SJSA1 (cell line): ENCODE measurements at places on chromosomes 1 and 21.
A peak's percentile ranks its signal among the peaks of the same experiment; 100 is the strongest.

DNA sequence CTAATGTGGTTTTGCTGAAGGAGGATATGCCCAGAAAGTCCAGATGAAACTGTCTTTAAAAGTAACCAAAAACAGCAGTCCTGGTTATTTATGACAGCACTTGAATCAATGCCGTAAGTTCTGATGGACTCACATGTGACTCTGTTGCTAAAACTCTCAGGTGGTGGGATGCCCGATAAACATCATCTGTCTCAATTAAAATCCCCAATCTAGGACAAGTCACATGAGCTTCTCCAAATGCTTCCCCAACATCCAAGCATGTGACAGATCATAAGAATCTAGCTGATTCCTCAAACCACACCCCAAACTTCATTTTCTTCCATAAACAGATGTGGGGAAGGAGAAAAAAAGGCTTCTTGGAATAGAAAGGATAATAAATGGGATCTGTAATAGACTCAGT lies 786 bp upstream of the CTSK start:
- no peak for DNase-seq

GRCh38 chr1:21152423-21153100 lies 24.1 kb downstream of the EIF4G3 start:
- DNase-seq: no peak

GRCh38 chr1:62280960-62281465 lies 38.2 kb downstream of the KANK4 start:
- no peak for DNase-seq

DNA sequence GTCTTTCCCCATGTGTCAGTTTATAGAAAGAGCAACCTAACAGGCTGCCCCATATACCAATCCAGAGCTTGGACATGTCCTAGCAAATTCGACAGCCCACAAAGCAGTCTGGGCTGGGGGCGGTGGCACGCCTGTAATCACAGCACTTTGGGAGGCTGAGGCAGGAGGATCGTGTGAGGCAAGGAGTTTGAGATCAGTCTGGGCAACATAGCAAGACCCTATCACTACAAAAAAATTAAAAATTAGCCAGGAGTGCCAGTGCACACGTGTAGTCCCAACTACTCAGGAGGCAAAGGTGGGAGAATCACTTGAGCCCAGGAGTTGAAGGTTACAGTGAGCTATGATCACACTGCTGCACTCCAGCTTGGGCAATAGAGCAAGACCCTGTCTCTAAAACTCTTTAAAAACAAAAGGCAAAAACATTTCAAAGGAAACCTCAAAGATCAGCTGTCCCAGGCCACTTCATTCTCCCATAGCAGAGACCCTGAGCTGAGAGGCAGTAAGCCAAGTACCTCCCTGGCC lies 54.4 kb downstream of the SETD4 start:
- DNase-seq: no peak

- no peak for DNase-seq
Observed at GRCh38 chr1:230143534-230143933, 76.5 kb downstream of the GALNT2 start.

DNA sequence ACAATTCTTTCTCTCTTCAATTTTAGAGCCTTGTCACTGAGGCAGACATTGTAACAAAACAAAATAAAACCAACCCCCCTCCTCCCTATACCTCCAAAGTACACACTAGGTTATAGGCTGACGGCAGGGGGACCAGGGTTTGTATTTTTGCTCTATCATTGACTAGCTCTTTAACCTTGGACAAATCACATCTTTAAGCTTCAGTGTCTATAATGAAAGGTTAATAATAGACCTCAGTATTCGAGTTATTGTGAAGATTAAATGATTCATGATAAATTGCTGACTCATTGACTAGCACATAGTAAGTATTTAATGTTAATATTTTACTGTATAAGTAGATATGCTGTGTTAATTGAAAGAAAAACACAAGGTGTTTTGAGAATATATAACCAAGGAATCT lies 1267.6 kb upstream of the ADGRL2 start:
- no peak for DNase-seq

GRCh38 chr1:196678510-196678884 lies 26.7 kb downstream of the CFH start:
- DNase-seq: peak; percentile 41

GRCh38 chr1:61157468-61157987 lies 75.2 kb downstream of the NFIA start:
- no peak for DNase-seq

- no peak for DNase-seq
Observed at GRCh38 chr1:89405275-89405929, 41.5 kb downstream of the GBP6 start.

DNA sequence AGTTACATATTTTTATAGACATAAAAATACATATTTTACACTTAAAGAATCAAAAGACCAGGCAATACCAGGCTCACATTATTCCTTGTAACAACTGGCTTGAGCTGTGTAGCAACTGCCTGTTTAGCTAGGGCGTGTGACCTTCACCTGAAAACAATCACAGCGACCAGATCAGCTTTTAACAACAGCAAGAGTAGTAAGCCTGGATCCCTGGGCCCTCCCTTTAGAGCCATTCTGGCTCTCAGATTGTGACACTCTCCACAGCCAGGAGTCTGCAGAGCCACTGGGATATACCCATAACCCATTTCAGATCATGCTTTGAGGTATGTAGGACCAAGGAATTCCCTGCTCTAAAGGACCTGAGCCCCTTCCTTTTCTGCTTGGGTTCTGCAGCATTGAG lies 29.4 kb upstream of the GNG4 start:
- no peak for DNase-seq

DNA sequence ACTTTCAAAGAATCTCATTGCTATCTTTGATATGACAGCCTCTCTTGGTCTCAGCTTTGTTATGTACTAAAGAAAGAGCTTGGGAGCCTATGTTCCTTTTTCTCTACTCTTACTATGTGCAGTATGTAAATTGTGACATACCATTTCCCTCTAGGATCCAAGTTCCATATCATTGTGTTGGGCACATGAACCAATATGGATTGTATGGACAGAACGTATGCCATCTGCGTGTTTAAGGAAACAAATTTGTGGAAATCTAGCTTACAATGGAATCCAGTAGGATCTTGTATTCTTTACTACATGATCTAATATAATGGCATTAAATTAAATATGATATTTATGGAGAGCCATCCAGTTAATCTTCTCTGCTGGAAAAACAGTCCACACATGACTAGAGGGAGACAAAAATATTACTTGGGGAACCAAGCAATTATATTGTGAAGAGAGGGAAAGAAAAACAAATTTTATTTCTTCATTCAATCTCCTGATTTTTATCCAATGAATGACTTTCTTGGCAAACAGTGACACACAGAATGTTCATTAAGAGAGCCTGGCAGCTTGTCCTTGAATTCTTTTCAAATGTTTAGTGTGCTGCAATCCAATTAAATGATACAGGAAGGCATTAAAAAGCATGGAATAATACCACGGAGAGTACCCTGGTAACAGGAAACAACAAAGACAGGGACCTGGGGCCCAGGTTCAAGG lies 106.5 kb upstream of the DAB1 start:
- DNase-seq: no peak

GRCh38 chr1:234322979-234323378 lies 50.3 kb upstream of the COA6 start:
- DNase-seq: no peak

DNA sequence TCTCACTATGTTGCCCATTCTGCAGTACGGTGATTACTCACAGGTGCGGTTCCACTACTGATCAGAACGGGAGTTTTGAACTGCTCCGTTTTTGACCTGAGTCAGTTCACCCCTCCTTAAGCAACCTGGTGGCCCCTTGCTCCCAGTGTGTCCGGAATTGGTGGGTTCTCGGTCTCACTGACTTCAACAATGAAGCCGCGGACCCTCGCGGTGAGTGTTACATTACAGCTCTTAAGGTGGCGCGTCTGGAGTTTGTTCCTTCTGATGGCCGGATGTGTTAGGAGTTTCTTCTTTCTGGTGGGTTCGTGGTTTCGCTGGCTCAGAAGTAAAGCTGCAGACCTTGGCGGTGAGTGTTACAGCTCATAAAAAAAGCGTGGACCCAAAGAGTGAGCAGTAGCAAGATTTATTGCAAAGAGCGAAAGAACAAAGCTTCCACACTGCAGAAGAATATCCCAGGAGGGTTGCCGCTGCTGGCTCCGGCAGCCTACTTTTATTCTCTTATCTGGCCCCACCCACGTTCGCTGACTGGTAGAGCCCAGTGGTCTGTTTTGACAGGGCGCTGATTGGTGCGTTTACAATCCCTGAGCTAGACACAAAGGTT lies 17.6 kb upstream of the PARP1 start:
- DNase-seq: no peak

DNA sequence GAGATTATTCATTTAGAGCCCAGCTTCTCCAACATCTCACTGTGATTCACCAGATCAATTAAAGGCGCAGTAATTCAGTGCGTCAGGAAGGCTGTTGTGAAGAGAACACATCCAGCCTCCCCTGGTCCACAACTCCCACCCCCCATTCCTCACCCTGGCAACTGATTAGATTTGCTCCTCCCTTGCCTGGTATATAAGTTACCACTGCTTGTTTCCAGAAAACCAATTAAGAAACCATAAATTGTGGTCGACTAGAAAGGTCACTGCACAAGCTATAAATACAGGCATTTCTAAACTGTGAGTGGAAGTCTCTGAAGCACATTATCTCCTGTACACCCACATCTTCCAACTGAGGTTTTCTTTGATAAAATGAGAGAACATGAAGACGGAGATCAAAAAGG lies 41.9 kb downstream of the FAM163A start:
- DNase-seq: no peak

GRCh38 chr1:95325349-95325748 lies 91.3 kb downstream of the RWDD3 start:
- no peak for DNase-seq

DNA sequence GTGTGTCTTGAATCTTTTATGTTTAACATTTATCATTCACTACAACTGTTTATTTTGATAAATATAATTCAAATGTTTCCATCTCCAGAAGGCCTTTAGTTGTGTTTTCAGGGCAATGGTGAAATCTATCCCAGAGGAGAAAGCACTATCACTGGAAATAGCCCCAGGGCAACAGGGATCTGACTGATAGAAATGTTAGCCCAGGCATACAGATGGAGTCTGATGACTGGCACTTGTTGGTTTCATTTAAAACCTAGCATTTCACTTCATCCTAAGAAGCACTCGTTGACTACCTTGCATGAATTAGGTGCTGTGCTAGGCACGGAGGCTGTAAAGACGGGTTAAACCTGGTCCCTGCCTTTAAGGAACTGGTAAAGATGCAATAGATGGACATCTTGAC lies 103.1 kb downstream of the C1orf21 start:
- DNase-seq: no peak

- DNase-seq: no peak
Observed at GRCh38 chr1:81693316-81693715, 107.4 kb upstream of the ADGRL2 start.
